ENCODE measurements at places on chromosomes 3 and 15.

- no peak for DNase-seq
Observed at GRCh38 chr3:72155391-72156064, 370.6 kb upstream of the PROK2 start.

DNA sequence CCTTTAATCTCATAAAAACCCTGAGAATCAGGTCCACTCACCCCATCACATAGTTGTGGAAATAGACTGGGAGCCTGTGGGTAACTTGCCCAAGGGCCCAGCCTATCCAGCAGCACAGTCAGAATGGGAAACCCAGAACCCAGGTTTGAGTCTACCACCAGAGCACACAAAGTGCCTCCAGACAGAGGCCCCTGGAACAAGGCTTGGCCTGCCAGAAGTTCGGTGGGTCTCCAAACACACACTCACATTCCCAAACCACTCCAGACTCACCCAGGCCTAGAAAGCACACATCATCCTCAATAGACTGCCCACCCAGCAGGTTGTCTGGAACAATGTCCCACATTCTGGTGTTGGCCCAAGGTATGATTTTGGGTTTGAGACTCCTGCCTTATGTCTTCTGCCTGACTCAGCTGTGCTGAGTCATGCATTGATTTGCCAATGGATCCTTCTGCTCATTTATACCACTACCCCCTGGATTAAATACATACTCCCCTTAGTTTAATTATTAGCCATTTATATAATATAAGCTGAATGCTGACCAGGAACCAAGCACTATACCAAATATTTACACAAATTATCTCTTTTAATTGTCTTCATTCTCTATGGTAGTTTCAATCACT, 4.5 kb downstream of the SLC12A8 start:
- DNase-seq, result no peak

DNA sequence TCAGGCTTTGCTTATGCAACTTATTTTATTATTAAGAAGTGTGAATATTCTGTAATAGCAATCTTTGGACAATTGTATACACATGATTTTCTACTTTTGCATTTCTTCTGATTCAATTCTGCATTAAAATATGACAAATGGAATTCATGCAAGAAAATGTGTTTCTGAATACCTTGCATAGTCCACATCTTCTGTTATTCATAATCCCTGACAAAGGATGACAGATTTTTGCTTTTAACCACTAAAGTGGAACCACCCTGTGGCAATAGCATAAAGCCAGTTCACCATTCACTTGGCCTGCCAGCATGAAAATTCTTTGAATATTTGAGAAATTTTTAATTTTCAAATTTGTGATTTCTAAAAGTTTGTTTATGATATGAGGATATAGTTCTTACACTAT, 397.0 kb downstream of the ROBO2 start:
- DNase-seq, result no peak

- DNase-seq, result no peak
Observed at GRCh38 chr3:194964809-194965208, 279.1 kb downstream of the FAM43A start.

- DNase-seq, result no peak
Observed at GRCh38 chr3:151145713-151146070, 57.3 kb downstream of the GPR171 start.

- no peak for DNase-seq
Observed at GRCh38 chr3:177335728-177336127, 138.4 kb upstream of the TBL1XR1 start.

DNA sequence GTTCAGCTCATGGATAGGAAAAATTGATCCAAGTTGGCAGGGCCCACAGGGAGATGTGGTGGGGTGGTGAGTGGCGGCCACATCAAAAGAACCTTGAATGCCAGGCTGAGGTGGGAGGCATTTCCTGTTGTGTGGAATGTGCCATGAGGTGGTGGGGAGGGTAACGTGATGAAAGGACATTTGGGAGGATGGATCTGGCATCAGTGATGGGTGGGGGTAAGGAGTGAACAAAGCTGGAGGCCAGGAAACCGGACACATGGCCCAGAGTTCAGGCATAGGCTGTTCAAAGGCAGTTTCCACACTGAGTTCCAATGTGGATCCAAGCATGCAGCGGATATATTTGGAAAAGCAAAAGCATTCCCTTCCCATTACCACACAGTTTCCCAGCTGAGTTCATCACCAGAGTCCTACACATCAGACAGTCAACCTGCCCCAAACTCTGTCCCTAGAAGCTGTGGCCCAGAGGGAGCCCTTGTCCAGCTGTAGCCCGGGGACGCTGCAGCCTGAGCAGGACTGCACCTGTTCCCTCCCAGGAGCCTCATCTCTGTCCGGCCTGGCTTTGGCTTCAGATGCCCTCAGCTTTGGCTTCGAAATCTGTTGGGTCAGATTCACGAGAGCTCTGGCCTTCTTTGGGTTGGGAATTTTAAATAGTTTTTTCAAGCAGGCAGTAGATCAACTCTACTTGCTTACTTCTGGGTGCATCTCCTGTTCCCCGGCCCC, 37.8 kb upstream of the GOLGA6B start:
- DNase-seq, result no peak

DNA sequence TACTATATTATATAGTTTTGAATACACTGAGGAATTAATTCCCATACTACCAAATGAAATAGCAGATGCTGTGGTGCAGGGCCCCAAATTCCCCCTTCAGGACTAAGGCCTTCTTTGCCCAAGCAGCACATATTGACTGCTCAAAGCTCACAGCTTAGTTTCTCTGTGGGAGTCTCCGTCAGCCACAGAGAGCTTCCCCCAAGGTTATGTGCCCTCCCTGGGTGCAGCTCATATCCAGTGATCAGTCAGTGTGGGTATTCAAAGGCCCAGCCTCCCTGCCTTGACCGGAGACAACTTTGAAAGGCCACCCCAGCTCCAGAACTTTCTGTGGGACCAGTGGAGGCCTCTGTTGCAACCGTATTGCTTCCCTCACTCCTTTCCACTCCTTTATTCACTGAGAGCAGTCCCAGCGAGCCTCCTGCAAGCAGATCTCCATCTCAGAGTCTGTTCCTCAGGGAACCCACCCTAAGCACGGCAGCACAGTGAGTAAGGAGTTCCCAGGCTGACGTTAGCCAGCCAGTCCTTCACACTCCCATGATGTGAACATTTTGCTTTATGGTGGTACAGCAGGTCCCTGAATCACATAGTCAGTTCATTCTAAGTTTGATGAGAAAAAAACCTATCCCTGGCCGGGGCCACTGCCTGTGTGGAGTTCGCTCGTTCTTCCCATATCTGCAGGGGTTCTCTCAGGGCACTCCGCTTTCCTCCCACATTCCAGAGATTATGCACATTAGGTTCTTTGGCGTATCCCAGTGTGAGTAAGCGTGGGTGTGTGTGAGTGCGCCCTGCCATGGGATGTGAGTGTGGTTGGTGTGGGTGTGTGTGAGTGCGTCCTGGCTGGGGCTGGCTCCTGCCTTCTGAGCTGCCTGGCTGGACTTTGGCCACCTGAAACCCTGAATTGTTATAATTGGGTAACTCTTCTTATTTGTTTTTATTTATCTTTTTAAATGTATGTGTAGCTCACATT, 64.4 kb upstream of the PPARG start:
- DNase-seq, result no peak

DNA sequence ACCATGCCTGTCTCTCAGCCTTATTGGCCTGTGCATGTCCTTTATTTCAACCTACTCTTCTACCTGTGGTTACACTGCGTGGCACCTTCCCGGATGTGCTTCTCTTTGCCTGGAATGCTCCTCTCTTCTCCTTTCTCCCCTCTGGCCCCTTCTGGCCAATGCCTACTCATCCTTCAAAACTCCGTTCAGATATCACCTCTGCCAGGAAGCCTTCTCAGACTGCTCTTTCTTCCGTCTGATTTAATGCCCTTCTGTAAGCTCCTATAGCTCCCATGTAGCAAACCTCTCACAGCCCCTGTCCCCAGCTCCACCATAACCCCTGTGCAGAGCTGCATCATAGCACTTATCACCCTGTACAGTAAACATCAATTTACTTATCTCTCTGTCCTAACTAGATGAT, 13.2 kb downstream of the KLHL6 start:
- DNase-seq, result no peak

GRCh38 chr3:177597311-177598096, 400.2 kb upstream of the TBL1XR1 start:
- no peak for DNase-seq

GRCh38 chr15:34259566-34259965, 34.8 kb downstream of the EMC4 start:
- no peak for DNase-seq

GRCh38 chr3:191889756-191890155, 428.8 kb downstream of the PYDC2 start:
- DNase-seq, result no peak

- no peak for DNase-seq
Observed at GRCh38 chr15:57769266-57769665, 62.8 kb downstream of the POLR2M start.

DNA sequence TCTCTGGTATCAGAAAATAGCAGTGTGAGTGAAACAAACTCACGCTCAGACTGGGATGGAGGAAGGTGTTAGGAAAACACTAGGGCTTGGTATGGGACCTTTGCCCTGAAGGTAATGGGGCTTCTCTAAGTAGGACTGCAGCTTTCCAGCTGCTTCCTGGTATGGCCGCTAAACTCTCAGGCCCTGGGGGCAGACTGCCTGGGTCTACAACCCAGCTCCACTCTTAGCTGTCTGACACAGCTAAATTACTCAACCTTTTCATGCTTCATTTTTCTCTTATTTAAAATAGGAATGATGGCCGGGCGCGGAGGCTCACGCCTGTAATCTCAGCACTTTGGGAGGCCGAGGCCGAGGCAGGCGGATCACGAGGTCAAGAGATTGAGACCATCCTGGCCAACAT, 5.2 kb upstream of the YEATS2 start:
- no peak for DNase-seq

DNA sequence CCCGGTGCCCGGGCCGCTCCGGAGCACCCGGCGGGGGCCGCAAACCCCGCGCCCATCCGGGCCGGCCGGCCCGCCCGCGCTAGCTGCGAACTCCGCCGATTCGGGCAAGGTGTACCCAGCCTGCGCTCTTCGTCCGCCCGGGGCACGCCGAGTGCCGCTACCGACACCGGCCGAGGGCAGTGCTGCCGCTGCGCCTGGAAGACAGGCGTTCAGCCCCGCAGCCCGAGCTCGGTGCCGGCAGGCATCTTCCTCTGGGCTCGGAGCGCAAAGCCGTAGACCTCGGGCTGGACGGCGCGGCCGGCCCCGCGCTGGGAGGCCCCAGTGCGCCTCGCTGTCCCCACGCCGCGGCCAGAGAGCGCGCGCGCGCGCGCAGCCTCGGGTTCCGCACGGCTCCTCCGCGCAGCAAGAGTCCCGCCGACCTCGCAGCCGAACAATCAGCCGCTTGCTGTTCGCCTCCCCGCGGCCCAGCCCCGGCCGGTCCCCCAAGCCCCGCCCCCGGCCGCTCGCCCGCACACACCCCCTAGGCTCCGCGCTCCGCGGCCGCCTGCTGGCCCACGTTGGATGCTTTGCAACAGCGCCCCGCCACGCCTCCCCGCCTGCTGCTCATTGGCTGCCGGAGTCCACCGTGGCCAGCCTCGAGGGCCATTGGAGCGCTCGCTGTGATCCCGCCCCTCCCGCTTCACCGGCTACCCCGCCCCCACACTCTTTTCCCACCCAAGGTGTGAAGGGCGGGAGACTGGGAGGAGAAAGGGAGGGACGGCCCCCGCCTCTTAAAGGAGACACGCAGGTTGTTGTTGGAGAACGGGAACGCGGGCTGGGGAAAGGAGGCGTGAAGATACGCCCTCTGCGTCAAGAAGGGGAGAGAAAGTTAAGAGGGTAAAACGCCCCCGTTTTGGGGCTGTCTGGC, at the start of gene LRIG1:
Gene LRIG1 (minus strand): TSS at position 447 of the 907 bp plus-strand sequence. CDS start 615 bp downstream, outside the sequence.
- peak; percentile 99 for DNase-seq

DNA sequence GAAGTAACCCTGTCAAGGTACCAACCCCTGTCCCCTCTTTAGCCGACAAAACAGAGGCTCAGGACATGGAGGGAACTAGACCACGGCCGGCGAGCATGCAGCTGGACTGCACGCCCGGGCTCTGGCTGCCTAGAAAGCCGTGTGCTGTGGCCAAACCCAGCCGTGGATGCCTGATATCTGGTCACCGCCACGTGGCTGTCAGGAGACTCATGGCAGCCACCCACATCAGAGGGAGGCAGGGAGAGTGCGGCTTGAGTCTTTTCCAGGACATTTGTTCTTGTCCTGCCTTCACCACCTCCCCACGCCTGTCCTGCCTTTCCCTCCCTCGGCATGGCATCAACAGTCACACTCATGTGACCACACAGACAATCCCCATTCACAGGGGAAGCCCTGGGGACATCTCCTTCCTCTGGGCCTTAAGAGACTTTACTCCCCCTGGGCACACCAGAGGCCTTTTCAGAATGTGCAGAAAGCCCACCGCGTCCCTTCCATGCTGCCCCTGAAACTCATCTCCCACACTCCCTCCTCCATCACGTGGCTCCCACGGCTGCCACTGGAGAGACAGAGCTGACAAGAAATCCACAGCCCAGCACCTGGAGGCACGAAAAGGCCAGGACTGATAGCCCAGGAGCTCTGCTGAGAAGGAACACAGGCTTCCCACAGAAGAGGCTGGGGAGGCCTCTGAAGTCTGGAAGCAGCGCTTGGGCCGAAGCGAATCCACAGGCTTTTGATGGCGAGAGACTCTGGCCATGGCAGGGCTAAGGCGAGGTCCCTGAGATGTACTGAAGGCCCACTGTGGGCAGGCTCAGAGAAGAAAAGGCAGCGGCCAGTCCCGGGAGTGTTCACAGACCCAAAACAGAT, 71.2 kb upstream of the IQSEC1 start:
- no peak for DNase-seq

DNA sequence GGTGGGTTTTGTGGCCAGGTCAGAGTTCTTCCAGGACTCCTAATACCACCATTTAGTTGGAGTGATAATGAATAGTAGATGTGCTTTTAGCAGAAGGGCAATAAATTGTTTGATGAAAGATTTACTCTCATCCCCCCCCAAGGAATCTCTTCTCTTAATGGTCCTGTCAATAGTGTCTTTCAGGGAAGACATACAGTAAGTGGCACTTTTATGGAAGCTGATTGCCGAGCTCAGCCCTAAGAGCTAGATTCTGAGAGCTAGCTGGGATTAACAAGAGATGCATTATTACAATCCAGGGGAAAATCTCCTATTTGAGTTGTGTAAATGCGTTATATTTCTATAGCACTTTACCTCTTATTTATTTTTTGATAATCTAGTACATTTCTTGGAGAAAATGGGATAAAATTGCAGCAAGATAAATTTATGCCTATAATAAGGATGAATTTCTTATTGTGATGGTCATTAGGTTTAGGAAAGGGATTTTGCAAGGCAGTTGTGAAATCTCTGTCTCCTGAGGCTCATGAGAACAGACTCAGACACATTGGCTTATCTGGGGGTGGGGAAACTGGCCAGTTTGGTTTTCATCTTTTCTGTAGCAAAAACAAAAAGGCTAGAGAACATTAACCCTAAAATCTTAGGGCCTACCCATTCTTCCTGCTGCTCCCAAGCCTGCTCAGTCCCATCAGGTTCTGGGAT, 41.6 kb upstream of the CLSTN2 start:
- no peak for DNase-seq

All from stimulated activated naive CD4-positive, alpha-beta T cell treated with Interleukin-2 at 50 U/mL for 16 hours (primary cell).